ENCODE measurements at places on chromosomes 16 and 17.

DNA sequence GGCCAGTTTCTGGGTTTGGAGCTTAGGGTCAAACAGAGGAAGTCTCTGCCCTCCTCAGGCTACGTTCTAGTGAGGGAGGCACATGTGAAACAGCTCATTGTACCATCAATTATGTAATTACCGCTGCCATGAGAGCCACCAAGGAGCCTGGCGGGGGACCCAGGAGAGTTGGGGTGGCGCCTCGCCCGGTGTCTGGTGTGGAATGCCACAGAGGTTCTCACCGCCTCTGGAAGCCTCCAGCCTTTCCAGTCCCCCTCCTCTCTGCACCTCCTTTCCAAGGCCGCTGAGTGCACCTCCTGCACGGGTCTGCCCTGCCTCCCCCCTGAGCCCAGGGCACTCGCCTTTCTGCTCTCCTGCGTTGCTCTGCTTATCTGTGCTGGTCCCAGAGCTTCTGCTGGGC, 51.4 kb downstream of the SREBF1 start:
- DNase-seq: no peak

GRCh38 chr16:56354746-56355145, 70.6 kb downstream of the AMFR start:
- no peak for DNase-seq

DNA sequence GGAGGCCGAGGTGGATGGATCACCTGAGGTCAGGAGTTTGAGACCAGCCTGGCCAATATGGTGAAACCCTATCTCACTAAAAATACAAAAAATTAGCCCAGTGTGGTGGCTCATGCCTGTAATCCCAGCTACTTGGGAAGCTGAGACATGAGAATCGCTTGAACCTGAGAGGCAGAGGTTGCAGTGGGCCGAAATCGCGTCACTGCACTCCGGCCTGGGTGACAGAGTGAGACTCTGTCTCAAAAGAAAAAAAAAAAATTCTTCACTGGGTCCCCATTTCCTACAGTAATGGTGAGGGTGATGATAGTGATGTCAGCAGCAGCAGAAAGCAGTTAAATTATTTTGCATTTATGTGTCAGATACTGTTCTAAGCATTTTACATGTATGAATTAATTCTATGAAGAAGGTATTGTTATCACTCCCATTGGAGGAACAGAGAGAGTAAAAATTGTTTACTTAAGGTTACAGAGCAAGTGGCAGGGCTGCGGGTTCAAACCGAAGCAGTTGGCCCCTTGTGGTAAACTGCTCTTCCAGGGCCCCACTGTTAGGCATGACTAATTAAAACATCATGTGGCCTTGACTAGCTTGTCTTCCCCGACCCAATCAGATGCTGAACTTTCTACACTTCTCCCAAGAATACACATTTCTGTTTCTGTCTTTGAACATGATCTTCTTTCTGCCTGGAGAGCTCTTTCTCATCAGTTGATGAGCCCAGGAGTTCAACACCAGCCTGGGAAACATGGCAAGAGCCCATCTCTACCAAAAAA, 45.8 kb downstream of the STAT3 start:
- DNase-seq: no peak

DNA sequence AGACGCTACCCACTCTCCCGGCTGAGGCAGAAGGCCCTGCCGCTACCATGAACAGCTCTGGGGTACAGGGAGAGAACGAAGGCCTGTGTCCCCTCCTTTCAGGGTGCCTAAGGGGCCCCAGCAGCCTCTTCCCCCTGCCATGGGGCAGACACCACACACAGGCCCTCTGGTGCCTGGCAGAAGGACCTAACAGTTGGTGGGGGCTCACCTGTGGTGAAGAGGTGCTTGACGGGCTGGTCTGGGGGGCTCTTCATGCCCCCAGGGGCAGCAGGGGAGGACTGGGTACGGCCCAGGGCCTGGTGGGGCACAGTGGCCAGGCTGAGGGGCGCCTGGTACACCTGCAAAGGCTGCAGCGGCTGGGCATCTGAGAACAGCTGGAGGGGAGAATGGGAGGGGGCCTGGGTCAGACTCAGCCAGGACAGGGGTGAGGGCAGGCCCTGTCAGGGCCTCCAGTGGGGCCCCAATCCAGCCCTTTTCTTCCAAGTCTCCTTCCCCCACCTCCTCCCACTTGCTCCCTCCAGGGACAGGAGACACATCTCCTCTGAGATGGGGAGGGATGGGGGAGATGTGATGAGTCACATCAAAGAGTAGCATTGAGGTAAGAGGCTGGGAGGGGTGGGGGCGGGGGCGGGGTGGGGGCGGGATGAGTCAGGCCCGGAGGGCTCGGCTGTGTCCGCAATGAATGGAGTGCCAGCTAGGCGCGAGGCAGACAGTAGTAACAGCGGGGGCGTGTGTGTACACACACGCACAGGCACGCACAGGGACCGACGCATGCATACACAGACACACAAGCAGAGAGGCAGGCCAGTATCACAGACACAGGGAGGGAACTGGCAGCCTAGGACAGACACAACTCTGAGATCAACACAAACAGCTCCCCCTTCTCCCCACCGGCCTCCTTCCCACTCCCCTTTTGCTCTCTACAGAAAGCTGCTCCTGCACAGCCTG, 16.1 kb downstream of the G6PC3 start:
- no peak for DNase-seq

- DNase-seq: no peak
These were observed 44.9 kb downstream of the SSH2 start for GRCh38 chr17:29885031-29885640.

DNA sequence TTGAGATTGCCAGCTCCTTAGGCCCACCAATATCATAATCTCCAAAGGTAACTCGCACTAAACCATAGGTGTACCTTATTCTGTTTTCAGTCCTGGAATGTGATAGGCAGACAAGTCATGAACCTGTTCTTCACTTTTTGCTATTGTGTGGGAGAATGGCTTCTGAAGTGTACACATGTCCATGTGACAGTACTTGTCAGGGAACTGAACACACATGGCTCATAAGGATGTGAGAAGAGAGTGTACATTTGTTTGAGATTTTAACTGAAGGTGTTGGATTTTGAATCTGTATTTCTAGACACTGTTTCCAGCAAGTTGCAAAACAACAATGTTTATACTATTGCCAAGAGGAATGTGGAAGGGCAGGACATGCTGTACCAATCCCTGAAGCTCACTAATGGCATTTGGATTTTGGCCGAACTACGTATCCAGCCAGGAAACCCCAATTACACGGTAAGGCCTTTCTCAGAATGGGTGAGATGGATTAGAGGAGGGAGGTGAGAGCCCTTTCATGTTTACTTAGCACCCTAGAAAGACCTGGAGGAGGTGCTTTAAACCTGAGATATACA, 14.5 kb upstream of the RASL10B start:
- DNase-seq: no peak

Measured in stimulated activated CD4-positive, alpha-beta T cell treated with anti-CD3 and anti-CD28 coated beads, Interleukin-15, amount 100 ng/mL, for 1 hour (primary cell).